ENCODE measurements at places on chromosomes 1 and 21.

DNA sequence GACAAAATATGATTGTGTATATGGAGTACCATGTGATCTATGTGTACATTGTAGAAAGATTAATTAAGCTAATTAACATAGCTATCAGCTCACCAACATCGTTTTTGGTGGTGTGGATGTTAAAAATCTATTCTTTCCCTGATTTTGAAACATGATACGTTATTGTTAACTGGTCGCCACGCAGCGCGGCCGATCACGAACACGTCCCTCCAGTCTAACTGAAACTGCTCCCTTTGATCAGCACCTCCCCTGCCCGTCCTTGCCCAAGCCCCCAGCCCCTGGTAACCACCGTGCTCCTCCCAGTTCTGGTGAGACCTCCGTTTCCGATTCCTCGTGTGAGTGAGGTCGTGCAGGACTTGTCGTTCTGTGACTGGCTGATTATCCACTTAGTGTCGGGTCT is 67.0 kb downstream of the AGPAT3 start:
- no peak for DNase-seq

- no peak for DNase-seq
Measured at GRCh38 chr1:28031173-28031572, 57.2 kb downstream of the EYA3 start.

DNA sequence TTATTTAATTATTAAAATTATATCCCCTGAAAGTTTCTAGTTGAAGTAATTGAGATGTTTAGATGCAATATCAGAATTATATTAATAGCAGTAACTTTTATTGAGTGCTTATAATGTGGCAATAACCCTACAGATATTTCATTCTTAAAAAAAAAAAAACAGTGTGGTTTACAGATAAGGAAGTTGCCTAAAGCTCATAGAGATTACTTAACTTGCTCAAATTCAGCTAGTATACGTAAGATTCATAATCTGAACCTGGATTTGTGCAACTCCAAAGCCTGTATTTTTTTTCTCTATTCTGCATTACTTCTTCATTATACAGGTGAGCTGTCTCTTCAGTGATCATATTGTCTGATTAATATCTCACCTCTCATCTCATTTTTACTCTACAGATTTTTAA is 156.0 kb upstream of the PTBP2 start:
- DNase-seq: no peak

DNA sequence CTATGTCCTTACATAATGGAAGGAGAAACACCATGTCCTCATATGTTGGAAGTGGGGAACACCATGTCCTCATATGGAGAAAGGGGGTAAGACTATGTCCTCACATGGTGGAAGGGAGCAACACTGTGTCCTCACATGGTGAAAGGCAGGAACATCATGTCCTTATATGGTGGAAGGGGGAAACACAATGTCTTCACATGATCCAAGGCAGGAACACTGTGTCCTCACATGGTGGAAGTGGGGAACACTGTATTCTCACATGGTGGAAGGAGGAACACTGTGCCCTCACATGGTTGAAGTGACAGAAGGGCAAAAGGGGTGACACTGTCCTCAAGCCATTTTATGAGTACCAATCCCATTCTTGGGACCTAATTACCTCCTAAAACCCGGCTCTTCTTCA is 146.3 kb upstream of the ETV3 start:
- no peak for DNase-seq

DNA sequence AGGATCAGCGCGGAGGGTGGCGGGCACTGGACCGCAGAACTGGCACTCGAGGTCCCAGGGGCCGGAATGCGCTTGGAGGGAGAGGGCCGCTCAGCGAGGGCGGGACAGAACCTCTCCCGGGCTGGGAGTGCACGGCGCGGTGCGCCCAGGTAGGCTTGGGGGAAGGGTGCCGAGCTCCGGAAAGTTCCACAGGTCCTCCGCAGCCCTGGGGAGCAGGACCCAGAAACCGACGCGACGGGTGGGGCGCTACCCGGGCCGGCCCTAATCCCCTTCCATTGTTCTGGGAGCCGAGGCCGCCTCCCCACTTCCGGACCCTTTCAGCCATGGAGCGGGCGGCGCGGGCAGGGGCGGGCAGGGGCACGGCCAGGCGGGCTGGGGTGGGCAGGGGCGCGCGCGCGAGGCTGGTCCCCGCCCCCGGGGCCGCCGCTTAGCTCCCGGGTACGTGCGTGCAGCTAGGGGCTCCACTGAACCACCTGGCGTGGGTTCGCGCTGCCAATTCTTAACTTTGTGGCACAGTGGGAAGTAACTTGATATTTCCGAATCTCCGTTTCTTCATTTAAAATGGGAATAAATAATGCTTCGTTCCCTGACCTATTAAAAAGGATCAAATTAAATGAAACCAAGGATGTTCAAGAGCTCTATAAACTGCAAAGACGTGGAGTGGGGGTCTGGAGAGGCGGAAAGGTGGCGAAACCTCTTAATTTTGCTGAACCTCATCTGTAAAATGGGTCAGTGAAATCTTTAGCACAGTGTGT is 20.7 kb downstream of the LGR6 start:
- DNase-seq: no peak

DNA sequence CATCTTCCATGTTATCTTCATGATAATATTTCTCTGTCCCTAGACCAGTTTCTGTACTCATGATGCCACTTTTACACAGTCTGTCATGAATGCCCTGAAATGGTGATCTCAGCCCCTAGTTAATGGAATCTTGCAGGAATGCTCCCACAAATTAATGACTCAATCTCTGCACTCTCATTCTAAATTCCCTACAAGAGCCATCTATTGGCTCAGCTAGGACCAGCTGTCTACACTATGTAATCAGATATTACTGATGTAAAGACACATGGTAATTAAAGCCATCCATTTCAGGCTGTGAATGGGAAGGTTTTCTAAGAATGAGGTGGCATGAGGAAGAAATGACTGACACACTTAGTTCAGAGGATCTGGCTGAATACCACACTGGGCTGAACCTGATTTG is 199.1 kb upstream of the KCND3 start:
- no peak for DNase-seq

GRCh38 chr1:202164271-202165037 is 4.1 kb upstream of the PTPN7 start:
- no peak for DNase-seq

GRCh38 chr1:230141797-230142607 is 75.0 kb downstream of the GALNT2 start:
- no peak for DNase-seq

- no peak for DNase-seq
Measured at GRCh38 chr1:116814926-116815723, 60.9 kb downstream of the CD2 start.

GRCh38 chr1:83756984-83757717 is 241.8 kb downstream of the TTLL7 start:
- DNase-seq: no peak

DNA sequence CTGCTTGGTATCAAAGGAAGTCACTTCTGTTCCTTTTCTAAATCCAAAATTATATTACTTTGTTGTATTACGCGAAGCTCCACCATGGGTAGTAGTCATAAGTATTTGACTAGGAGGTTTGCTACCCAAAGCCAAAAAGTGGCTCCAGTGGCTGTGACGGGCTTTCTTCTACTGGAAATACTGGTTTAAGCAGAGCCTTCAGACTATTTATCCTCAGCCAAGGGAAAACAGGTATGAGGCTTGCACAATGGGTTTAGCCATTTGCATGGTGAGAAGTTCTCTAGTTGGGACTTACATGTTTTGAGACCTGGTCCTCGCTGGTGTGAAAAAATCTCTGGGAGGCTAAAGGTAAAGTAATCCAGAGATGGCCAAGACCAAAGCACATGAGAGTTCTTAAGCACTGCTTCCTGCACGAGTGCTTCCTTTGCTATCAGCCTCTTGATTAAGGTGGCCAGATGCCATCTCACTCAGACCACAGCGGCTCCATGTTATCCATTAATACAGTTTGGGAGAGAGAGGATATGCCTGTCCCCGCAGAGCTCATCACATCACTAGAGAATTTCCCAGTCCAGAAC is 121.2 kb downstream of the PIK3R3 start:
- no peak for DNase-seq

DNA sequence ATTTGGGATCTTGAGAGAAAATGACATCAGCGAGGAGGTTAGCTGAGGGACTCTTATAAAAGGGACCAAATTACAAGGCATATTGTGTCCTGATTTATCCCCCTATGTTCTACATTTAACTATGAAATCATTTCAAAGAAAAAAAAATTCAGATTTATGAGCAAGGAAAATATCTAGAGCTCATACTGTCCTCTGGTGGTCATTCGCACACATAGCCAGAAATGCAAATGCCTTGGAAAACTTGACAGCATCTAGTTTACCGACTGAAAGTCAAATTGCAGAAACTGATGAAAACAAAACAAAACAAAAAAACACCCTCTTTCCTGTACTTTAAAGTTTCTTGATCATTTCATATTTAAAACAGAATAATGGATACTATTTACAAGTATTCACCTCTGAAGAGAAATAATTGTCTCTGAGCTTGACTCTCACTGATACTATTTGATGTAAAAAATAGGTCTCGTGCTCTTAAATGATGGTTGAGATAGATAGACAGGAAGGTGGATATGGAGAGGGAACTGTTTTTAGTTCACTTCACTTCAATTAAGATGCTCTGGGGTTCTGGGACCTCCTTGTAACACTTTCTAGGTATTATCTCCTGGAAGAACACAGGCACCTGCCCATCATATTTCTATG is 253.8 kb downstream of the PCP4 start:
- peak; percentile 17 for DNase-seq

DNA sequence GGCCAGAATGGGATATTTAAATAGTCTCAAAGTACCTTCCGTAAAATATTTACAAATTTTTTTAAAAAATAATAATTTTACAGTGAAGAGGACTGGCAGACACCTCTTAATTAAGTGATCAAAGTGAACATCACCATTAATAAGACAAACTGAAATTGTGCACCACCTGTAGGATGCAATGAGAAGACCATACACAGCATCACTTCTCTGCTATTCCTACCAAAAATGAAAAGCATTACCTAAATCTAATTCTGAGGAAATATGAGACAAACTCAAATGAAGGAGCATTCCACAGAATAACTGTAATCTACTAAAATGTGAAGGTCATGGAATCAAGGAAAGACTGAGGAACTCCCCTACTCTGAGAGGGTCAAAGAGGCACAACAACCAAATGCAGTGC is 68.2 kb upstream of the PRDX6 start:
- DNase-seq: no peak

GRCh38 chr1:116440731-116441130 is 67.7 kb downstream of the ATP1A1 start:
- DNase-seq: no peak

DNA sequence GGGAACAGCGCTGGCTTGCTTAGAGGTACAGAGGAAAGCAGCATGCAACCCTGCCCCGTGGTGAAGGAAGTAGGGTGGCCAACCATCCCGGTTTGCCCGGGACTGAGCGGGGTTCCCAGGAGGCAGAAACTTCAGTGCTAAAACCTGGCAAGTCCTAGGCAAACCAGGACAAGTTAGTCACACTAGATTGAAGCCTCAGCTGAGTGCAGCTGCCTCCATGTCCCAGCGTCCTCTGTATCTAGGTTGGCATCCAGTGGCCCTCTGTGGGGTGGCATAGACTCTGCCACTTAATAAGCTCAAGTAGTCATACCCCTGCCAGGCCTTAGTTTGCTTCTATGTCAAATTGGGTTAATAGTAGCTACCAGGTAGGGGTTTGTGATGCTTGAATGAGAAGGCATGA is 67.1 kb downstream of the ATP2B4 start:
- DNase-seq: no peak

DNA sequence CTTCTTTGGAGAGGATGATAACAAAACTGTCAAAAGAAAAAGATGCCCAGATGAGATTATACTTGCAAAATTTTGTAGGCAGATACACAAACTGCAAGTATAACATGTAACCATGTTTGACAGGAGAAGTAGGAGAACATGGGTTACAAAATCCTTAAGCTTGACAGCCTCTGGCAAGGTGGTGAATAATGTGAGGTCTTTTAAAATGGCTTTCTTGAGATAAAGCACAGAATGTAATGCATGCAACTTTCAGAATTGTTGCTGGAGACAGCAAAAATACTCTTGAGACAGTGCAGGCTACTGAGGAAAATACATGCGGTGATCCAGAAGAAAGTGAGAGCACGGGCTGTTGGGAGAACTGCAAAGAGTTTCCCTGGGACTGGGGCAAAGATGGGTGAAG is 24.7 kb downstream of the DNAJC6 start:
- no peak for DNase-seq

DNA sequence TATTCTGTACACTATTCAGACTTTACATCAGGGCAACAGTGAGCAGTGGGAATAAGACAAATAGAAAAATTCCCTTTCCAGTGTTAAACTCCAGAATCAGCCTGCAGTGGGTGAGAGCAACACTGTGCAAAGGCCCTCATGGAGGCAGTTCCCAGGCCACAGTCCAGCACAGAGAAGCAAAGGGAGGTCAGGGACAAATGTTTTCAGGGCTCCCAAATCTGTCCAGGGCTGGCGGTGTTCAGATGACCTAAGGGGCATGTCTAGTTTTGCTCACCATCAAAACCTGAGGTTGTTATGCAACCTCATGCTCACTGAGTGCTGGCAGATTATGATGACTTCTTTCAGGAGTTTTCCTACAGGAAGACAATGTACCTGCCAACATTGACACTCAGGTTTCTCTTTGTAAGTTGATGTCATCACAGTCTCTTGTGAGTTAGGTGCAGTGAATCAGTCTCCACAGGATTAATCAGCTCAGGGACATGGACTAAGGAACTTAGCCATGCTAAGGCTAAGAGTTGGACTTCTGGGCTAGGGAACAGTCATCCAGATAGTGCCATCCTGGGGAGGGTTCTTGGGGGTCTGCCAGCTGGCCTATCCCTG is 3.6 kb upstream of the LCE5A start:
- no peak for DNase-seq

GRCh38 chr21:28923439-28923975 is 69.2 kb downstream of the LTN1 start:
- DNase-seq: no peak

- DNase-seq: no peak
Measured at GRCh38 chr1:107810291-107810951, 154.6 kb downstream of the VAV3 start.

DNA sequence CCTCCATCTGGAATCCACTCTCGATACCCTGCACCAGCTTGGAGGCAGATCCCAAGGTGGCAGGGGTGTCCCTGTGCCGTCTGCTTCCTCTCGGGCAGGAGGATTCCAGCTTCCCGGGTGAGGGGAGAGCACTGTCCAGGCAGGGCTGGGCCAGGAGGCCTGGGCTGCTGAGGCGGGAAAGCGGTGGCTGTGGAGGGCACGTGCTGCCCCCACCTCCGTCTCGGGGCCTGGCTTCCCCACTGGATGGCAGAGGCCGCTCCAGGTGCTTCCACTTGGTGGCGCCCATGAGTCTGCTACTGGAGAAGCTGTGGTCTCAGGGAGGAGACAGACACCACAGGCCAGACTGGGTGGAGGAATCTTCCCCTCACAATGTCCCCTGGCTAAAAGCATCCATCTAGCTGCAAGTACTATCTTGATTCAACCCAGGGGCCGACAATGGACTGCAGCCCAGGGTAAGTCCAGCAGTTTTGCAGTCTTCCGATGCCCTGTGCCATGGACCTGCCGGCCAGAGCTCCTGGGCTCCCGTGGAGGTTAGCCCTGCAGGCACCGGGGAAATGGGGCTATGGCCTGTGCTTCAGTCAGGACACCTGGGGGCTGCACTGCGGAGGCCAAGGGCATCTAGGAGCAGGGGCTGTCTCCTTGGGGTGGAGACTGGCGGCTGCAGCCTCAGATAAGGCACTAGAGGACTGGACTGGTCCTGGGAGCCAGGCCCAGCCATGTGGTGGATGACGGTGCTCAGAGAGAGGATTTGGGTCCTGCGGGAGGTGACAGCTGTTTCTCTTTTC is 41.3 kb upstream of the EIF4G3 start:
- DNase-seq: no peak

- DNase-seq: no peak
Measured at GRCh38 chr1:202229376-202229775, 35.8 kb downstream of the LGR6 start.
